Activated naive CD4-positive, alpha-beta T cell treated with anti-CD3 and anti-CD28 coated beads, Interleukin-2, amount 10 ng/mL, durations not matched to agents 7 days and 5 days (primary cell): ENCODE measurements at places on chromosomes 2 and 18.

DNA sequence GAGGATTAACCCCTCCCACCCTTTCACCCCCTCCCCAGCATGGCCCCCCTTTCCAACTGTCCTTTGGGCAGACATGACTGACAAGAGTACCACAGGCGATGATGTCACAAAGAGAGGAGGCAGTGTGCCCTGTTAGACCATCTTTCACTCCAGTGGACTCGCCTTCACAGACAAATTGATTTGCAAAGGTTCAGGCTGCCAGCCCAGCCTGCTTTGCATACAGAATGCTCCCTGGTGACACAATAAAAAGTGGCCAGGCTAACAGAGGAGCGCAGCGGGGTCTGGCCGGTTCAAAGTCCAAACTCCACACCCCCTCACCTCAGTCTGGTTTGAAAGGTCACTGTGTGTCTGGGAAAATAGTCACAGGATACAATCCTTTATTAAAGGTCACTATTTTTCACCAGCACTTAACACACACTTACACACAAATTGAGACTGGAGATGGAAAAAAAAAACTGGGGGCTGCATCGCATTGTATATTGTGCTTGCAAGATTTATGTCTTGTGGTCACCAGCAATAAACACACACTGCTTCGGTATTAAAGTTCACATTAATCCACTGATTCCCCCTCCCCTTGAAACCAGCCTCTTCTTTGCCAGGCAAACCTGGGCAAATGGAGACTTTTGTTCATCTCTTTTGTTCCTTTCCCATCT lies 236.9 kb downstream of the BCL11A start:
- no peak overlapping the region for H3K4me3 ChIP-seq
- H3K27me3 ChIP-seq, result peaks cover 13% of the 10 kb centered on the region
- no peak overlapping the region for H3K27ac ChIP-seq
- H3K4me1 ChIP-seq, result peaks cover 20% of the 10 kb centered on the region
- no peak for DNase-seq
- H3K36me3 ChIP-seq, result no peaks in the 10 kb centered on the region

GRCh38 chr2:181281206-181281832 lies 175.9 kb upstream of the ITGA4 start:
- H3K4me3 ChIP-seq, result no peak overlapping the region
- H3K36me3 ChIP-seq, result peaks cover 46% of the 10 kb centered on the region
- peaks cover 39% of the 10 kb centered on the region for H3K4me1 ChIP-seq
- H3K27me3 ChIP-seq, result no peaks in the 10 kb centered on the region
- H3K27ac ChIP-seq, result peak overlapping the region; percentile 78

- DNase-seq, result no peak
- H3K36me3 ChIP-seq, result no peaks in the 10 kb centered on the region
- no peak overlapping the region for H3K27ac ChIP-seq
- no peak overlapping the region for H3K4me3 ChIP-seq
- peaks cover 18% of the 10 kb centered on the region for H3K27me3 ChIP-seq
- H3K4me1 ChIP-seq, result no peaks in the 10 kb centered on the region
Measured at GRCh38 chr2:157967856-157968255, 91.7 kb upstream of the ACVR1 start.

GRCh38 chr2:45329045-45329677 lies 281.9 kb downstream of the SRBD1 start:
- peak overlapping the region; percentile 69 for H3K27ac ChIP-seq
- H3K4me1 ChIP-seq, result no peaks in the 10 kb centered on the region
- no peak overlapping the region for H3K4me3 ChIP-seq
- no peak for DNase-seq

DNA sequence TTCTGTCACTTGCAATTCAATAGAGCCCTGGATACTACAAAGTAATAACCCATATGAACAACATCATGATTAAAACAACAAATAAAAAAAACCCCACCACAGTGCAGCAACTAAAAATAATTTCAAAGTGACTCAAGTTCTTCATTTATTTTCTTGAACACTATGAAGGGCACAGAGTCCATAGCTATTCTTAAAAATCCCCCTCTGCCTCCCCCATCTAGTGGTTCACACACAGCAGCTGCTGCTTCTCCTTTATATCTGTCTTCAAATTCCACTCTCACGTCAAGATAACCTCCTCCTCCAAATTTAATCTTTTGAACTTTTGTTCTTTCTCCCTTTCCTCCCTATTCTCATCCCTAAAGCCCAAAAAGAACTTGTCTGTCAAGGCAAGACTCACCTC lies 591.3 kb downstream of the ZEB2 start:
- no peaks in the 10 kb centered on the region for H3K4me1 ChIP-seq
- H3K27ac ChIP-seq, result no peak overlapping the region
- no peak overlapping the region for H3K4me3 ChIP-seq
- no peaks in the 10 kb centered on the region for H3K36me3 ChIP-seq

GRCh38 chr2:172095146-172095904 lies 7.4 kb downstream of the DLX2 start:
- H3K4me1 ChIP-seq, result peaks cover 39% of the 10 kb centered on the region
- peak; percentile 77 for DNase-seq
- H3K27me3 ChIP-seq, result peaks cover 97% of the 10 kb centered on the region
- H3K4me3 ChIP-seq, result peak overlapping the region; percentile 77
- H3K36me3 ChIP-seq, result peaks cover 3% of the 10 kb centered on the region

- no peaks in the 10 kb centered on the region for H3K36me3 ChIP-seq
- no peak for DNase-seq
- no peak overlapping the region for H3K4me3 ChIP-seq
- peaks cover 12% of the 10 kb centered on the region for H3K4me1 ChIP-seq
- H3K27ac ChIP-seq, result no peak overlapping the region
Measured at GRCh38 chr2:172938713-172939375, 136.8 kb upstream of the MAP3K20 start.

DNA sequence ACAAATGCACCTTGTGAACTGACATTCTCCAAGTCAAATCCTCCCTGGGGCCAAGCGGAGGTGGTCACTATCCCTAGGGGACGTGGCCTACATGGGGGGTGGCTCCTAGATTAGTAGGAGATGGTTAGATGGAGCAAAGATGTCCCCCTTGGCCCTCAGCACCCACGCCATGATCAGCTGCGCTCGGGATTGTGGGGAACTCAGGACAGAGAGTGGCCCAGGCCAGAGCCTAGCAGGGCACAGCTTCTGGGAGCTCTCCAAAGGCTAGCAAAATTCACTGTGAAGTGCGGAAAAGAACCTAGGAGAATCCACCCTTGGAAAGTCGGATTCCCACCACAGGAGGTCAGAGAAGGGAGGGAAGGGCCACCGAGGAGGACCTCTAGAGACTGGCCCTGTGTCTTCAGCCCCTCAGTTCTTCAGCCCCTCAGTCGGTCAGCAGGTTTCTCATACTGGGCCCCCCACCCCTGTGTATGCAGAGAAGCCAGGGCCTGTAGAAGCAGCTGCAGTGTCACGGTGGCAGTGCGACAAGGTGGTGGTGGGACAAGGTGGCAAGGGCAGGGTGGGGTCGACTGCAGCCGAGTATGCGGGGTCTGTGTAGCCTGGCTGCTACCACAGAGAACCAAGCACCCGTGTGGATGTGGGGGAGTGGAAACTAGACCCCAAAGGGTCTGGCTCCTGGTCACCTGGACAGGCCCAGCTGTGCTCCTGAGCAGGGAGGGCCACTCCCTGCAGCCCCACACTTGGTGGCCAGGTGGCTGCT lies 18.4 kb downstream of the GPR55 start:
- H3K27ac ChIP-seq, result no peak overlapping the region
- DNase-seq, result no peak
- H3K36me3 ChIP-seq, result peaks cover 3% of the 10 kb centered on the region
- H3K4me1 ChIP-seq, result peaks cover 38% of the 10 kb centered on the region

GRCh38 chr2:151560289-151560688 lies 150.6 kb downstream of the RIF1 start:
- H3K4me3 ChIP-seq, result no peak overlapping the region
- no peak overlapping the region for H3K27ac ChIP-seq
- no peaks in the 10 kb centered on the region for H3K36me3 ChIP-seq

GRCh38 chr2:107685421-107685986 lies 141.2 kb upstream of the RGPD4 start:
- H3K4me3 ChIP-seq, result no peak overlapping the region
- no peaks in the 10 kb centered on the region for H3K27me3 ChIP-seq
- no peaks in the 10 kb centered on the region for H3K4me1 ChIP-seq
- no peak for DNase-seq
- no peak overlapping the region for H3K27ac ChIP-seq

- no peaks in the 10 kb centered on the region for H3K4me1 ChIP-seq
- no peak overlapping the region for H3K4me3 ChIP-seq
- DNase-seq, result no peak
- H3K27me3 ChIP-seq, result peaks cover 14% of the 10 kb centered on the region
Measured at GRCh38 chr2:134499307-134499926, 219.4 kb downstream of the TMEM163 start.

DNA sequence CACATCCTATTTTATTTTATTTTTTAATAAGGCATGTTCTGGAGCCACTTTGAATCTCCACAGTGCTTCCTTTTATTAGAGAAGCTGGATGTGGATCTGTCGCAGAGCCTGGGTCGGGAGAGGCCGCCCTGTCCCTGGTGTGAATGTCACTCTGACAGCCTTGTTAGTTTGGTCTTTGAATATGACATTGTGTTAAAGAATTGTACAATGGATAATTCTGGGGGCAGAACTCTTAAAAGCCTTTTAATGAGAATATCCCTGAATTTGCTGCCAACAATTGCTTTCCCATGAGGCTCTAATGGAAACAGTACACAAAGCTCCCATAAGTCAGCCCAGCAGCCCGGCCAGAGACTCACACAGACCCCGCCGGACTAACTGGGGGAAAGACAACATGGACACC lies 82.4 kb downstream of the MTCL1 start:
- no peaks in the 10 kb centered on the region for H3K36me3 ChIP-seq
- peaks cover 11% of the 10 kb centered on the region for H3K4me1 ChIP-seq
- H3K4me3 ChIP-seq, result no peak overlapping the region
- H3K27me3 ChIP-seq, result peaks cover 50% of the 10 kb centered on the region
- H3K27ac ChIP-seq, result no peak overlapping the region

DNA sequence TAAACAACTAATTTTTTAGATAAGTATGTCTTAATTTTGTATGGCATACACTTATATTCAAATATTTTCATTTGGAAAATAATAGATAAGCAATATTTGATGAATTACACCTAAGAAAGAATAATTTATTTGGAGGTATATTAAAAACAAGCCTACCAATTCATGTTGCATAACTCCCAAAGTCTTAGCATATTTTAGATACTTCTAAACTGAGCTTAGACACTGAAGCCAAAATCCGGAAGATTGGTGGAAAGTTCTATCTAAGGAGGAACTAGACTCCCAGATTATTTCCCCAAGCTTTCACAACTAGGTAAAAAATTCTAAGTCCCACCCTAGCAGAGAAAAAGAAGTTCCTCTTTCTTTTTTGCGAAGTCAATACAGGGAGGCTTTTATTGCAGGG lies 221.0 kb upstream of the MMADHC start:
- no peak for DNase-seq
- H3K4me1 ChIP-seq, result no peaks in the 10 kb centered on the region
- no peaks in the 10 kb centered on the region for H3K36me3 ChIP-seq
- H3K4me3 ChIP-seq, result no peak overlapping the region
- no peaks in the 10 kb centered on the region for H3K27me3 ChIP-seq

- no peak overlapping the region for H3K27ac ChIP-seq
- H3K4me1 ChIP-seq, result no peaks in the 10 kb centered on the region
- no peaks in the 10 kb centered on the region for H3K36me3 ChIP-seq
- no peaks in the 10 kb centered on the region for H3K27me3 ChIP-seq
Measured at GRCh38 chr2:55862246-55862645, 61.3 kb downstream of the EFEMP1 start.

DNA sequence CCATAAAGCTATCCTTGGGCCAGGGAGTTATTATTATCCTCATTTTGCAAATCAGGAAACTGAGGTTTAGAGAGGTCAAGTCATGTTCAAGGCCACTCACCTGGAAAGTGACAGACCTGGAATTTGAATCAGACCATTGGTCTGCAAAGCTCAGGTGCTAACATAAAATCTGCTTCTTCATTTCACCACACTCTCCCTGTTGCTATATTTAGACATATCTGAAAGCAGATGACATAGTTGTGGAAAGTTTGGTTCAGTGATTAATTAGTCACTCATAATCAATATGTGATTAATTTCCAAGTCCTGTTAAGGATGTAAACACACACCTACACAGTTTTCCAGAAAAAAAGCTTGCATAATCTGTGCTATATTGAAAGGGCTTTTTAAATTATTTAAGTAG lies 57.4 kb downstream of the LINC00305 start:
- H3K27me3 ChIP-seq, result no peaks in the 10 kb centered on the region
- no peak for DNase-seq
- H3K4me1 ChIP-seq, result no peaks in the 10 kb centered on the region
- H3K27ac ChIP-seq, result no peak overlapping the region
- no peaks in the 10 kb centered on the region for H3K36me3 ChIP-seq

DNA sequence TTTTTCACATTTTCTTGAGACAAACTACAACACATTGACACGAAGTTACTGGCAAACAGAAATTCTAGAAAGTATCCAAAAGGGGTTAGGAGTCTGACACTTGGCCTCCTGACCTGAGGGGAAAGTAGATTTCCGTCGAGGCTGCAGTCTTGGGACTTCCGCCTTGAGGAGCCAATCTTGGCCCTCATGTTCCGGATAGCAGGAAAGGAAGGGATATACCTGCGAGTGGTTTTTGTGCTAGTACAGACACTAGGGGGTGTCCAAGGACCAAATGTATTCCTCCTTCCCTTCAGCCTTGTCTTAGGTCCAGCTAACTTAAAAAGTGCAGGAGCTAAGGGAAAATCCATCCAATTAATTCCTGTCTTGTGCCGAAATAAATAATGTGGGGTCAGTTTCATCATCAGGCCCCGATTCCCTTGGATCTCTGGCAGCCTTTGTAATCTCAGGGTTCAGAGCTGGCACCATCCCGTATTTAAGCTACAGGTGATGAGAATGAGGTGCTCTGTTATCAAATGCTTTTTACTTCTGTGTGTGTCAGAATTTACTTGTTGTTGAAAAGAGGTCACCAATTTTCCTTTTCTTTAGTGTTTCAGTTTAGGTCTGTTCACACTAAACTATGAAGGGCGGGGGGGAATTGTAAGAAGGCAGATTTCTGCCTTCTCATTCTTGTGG lies 330.2 kb upstream of the FANCL start:
- peaks cover 16% of the 10 kb centered on the region for H3K4me1 ChIP-seq
- no peaks in the 10 kb centered on the region for H3K36me3 ChIP-seq
- peak; percentile 21 for DNase-seq
- no peak overlapping the region for H3K4me3 ChIP-seq
- H3K27ac ChIP-seq, result no peak overlapping the region

DNA sequence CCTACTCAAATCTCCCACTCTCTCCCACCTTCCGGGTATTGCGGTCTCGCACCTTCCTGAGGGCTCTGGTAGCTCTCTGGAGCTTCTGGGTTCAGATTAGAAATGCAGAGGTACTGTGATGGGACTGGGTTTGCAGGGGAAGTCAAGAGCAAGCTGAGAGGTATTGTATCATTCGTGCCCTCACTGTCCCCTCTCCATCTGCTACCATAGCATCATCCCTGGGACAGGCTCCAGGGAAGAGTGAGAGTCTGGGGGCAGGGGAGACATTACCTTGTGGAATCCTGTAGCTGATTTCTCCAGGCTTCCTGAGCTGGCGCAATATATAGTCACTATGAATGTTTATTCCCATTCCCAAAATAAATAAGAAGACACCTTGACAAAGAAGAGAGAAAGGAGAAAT lies 49.6 kb downstream of the SRD5A2 start:
- no peaks in the 10 kb centered on the region for H3K4me1 ChIP-seq
- no peak for DNase-seq
- no peaks in the 10 kb centered on the region for H3K36me3 ChIP-seq
- H3K27me3 ChIP-seq, result peaks cover 4% of the 10 kb centered on the region
- H3K4me3 ChIP-seq, result no peak overlapping the region
